ENCODE measurements at places on chromosomes 7 and 10. TPM values are rescaled to one million over a fixed set of nuclear protein-coding genes. Genes with fewer than 3 reads are reported as not detected.

DNA sequence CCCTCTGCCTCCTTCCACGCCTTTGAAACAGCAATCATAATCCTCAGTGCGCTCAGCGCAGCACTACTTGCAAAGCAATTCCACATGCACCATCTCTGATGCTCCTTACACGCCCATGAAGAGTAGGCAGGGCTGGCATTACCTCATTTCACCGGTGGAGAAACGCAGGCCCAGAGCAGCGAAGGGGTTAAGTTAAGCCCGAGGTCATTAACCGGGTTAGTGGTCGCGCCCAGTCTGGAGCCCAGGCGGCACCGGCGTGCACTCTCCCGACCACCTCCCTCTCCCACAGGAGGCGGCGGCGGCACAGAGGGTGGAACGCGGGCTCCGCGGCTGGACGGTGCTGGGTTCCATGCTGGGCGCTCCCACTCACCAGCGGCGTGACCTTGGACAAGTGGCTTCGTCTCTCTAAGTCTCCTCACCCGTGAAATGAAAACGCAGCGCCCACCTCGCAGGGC, 515 bp downstream of the FASTK start:
- DNase-seq: peak; percentile 69

GRCh38 chr7:83547526-83547925, 101.4 kb downstream of the SEMA3E start:
- DNase-seq: no peak

DNA sequence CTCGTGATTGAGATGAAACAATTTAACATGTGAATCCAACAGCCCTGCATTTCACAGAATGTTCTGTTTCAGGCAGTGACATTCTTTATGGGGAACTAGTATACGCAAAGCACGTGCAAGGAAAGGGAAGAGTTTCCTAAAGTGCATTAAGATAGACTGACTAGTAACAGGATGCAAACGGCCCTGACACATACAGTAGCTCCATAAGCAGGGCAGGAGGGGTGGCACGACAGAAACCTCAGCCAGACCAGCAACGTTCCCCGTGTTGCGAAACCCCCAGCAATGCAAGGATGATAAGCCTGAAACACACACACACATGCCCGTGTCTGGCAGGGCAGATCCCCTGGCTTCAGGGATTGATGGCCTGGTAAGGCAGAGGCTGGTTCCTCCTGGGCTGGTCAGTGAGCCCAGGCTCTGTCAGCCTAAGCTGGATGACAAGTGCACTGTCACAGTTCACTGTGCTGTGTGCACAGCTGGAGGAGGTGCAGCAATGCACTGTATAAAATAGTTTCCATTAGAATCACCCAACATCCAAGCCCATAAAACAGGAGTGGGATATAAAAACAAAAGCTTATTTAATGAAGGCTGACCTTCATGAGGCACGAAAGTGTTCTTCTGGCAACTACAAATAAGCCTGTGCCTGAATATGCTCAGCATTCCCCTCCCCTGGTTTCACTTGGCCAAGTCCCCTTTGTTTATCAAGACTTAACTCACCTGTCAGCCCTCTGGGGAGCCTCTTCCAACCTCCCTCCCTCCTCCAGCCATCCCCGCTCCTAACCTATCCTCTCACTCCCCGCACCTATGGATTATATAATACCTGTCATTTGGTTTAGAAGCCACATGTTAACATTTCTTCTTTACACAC, 88.8 kb downstream of the GSAP start:
- DNase-seq: peak; percentile 64

DNA sequence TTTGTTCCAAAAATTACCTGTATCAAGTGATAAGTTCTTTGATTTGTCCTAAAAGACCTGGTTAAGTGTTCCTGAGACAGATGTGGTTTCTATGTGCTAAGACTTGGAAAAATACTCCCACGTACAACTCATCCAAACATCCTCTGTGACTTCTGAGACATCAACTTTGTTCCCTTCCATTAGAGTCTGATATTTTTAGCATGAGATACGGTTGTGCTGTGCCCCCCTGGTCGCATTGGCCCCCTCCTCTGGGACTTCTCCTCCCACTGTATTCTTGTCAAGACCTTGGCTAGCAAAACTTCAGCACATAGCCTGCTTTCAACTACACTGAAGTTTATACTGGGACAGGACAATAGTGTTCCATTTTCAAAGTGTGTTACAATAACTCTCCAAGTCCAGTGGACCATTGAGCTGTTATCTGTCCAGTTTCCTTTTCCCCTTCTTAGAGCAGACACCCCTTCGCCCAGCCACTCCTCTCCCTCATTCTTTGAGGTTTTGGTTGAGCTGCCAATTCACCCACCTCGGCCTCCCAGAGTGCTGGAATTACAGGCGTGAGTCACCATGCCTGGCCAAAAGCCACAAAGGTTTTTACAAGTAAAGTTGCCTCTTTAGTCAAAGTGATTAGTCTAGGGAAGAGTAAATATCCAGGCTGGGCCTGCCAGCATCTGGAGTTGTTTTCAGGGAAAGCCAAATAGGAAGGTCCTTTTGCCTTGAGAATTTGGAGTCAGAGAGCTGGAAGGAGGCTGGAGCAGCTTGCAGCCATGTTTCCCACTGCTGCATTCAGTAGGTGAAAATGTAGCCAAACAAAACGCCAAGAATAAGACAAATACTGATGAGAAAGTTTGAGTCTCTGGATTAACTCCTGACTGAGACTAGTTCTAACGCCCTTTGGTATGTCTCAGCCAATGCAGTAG, 17.8 kb upstream of the PDLIM1 start:
- peak; percentile 79 for DNase-seq

DNA sequence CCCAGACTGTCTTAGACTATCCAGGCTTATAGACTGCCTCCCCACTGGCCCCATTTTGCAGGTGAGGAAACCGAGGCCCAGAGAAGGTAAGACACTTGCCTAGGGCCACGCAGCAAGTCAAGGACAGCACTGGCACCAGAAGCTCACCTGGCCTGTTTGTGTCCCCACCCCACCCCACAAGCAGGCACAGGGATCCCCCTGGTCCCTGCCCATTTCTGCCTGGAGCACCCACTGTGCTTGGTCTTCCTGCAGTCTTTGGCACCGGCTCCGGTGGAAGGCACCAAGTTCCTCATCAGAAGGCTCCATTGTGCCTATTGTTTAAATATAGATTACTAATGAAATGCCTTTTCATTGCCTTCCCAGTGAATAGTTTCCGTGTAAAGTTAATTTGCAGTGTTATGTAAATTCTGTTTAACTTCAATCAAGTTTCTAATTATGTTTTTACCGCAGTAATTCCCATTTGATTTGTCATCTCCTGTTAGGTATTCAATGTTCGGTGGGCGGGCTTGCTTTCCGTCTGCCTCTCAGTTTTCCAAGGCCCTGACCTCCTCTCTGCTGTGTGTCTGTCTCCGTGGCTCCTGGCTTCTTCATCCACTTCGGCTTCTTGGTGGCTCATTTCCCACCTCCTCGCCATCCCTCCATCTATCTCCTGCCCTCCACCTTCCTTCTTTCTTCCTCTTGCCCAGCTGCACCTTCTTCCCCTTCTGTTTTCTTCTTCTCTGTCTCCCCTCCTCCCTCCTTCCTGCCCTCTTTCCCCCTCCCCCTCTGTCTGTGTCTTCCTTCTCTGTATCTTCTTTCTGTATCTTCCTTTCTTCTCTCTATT, 75.8 kb downstream of the ZMIZ1 start:
- no peak for DNase-seq

- peak; percentile 60 for DNase-seq
Measured at GRCh38 chr10:132186488-132187429, at the start of gene DPYSL4. Gene DPYSL4 (plus strand): TSS chr10:132186948. CDS start chr10:132187064, 116 bp downstream.

DNA sequence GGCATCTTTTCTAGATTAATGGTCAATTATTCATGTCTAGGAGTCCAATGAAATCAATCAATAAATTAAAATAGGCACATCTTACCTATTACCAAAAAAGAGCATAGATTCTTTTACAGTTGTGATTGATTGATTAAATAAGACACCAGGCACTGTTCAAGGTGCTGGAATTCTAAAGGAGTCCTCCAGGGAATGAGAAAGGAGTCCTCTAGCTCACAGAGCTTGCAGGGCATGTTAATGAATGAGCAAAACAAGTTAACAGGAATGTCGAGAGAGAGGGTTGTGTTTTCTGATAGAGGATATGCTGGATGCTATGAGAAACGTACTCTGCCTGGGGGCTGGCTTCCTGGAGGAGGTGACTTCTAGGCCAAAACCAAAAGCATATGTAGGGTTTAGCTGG, 191.4 kb downstream of the BMPER start:
- no peak for DNase-seq

DNA sequence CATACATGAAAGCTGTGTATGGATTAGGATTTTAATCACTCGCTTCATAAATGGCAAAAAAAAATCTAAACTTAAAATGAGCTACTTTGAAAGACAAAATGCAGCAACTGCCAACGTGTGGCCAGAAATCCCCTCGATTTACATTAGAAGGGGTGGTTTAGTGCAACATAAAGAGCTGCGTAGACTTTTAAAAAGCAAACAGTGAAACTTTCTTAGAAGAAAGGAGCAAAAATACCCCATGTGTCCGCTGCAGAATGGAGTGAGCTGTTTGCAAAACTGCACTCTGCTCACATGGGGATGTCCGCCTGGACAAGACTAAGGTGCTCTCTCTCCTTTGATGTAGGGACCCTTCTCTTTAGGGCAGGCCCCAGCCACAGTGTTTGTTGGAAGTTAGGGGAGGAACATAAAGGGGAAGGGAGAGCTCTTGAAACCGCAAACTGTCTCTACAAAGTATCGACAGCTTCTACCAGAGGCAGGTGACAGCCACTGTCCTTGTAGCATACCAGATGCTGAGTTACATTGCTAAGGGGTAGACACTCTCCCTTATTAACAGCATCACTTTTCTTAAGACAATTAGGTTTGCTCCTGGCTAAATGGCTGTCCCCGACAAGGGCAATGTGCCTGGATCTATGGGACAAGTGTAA, 528.1 kb downstream of the KCNMA1 start:
- no peak for DNase-seq

GRCh38 chr10:91210435-91210834, 10.0 kb upstream of the PCGF5 start:
- no peak for DNase-seq

DNA sequence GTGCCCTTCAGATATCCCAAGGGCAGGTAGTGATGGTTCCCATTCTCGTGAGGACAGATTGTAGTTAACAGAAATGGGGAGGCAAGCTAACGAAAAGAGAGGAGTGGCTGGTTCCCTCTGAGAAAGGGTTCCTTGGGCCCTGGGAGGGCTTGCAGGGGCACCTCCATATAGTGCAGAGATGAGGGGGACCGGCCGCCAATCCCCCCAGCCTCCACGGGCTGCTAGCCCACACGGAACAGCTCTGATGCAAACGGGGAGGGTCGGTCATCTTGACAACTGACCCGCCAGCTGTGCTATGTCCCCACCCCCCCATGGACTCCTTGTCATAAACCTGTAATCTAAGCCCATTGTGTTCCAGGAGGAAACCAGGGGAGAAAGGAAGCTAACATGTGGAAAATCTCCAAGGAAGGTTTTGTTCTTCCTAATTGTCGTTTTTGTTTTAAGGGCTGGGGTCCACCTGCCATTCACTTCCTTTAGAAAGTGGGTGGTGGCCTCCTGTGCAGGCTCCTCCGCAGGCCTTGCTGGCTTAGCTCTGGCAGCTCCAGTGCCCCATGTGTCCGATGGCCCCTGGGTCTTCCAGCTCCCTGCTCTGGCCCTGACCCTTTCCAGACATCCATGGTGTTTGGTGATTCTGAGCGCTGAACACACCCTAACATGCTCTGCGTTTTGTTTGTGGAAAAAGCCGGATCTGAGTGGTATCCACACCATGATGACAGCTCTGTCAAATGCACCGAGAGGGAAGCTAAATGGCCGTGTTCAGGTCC, 15.9 kb downstream of the ADCY1 start:
- no peak for DNase-seq

DNA sequence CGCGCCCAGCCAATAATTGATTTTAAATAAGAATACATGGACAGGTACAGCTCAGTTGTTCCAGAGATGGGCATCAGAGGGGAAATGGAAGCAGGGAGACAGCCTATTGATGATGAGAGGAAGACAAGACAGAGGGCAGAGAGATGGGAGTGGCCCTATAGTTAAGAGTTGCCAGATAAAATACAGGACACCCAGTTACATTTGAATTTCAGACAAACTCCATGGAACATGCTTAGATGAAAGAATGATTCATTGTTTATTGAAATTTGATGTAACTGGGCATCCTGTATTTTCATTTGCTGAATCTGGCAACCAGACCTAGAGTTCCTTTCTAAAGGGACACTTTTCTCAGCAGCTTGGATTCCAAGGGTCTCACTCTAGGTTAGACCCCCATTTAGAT, 341.1 kb downstream of the FRMD4A start:
- no peak for DNase-seq

DNA sequence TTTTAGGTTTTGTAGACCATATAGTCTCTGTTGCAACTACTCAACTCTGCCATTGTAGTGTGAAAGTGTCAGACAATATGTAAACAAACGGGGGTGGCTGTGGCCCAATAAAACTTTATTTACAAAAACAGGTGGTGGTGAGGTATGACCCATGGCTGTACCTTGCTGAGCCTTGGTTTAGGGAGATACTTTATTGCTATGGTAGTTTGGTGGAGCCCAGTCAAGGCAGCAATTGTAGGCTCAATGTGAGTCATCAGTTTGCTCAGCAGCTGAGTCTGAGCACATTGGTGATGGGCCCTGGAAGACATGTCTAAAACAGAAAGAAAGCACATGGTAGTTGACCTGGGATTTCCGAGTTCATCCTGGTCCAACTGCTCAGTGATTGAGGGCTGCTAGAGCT, 242.5 kb downstream of the REEP3 start:
- no peak for DNase-seq

- no peak for DNase-seq
Measured at GRCh38 chr10:72567889-72568640, 57.8 kb downstream of the MICU1 start.

DNA sequence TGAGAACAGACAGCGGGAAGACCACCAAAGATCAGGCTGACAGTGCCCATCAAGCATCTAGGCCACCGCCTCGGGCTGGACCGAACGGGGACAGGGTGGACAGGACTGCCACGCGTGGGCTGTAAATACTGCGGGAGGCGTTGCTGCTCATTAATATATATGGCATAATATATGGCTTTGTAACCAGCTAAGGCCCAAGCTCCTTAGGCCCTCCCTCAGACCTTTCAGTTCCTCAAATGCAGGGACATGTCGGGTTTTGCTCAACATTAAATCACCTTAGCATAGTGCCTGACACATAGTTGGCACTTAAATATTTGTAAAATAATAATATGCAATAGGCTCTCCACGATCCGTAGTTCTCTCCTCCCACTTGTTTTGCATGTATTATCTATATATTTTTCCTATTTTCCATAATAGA, 402 bp upstream of the TMEM168 start:
- no peak for DNase-seq

GRCh38 chr7:127890726-127891125, 140.5 kb downstream of the LRRC4 start:
- no peak for DNase-seq

GRCh38 chr7:74138945-74139843, 35.0 kb upstream of the EIF4H start:
- DNase-seq: peak; percentile 50

- peak; percentile 65 for DNase-seq
Measured at GRCh38 chr7:141073173-141073640, 657 bp upstream of the TMEM178B start.

GRCh38 chr7:67593794-67594193, 597.2 kb downstream of the TYW1 start:
- DNase-seq: no peak

Gene CHST3
- 25.1 TPM for total RNA-seq

Gene ANKRD61
- not detected for total RNA-seq

Gene EPDR1
- total RNA-seq: 50.3 TPM

Gene TMEM140
- 32.5 TPM for total RNA-seq

Gene C10orf105
- total RNA-seq: not detected

Gene SLF2
- total RNA-seq: 12.5 TPM

Gene TMEM139
- 9.1 TPM for total RNA-seq

Gene GPR158
- not detected for total RNA-seq

Gene UCMA
- not detected for total RNA-seq
